ENCODE measurements at places on chromosomes 5 and 9.

- no peak for DNase-seq
Observed at GRCh38 chr5:76455531-76456133, 52.5 kb downstream of the IQGAP2 start.

DNA sequence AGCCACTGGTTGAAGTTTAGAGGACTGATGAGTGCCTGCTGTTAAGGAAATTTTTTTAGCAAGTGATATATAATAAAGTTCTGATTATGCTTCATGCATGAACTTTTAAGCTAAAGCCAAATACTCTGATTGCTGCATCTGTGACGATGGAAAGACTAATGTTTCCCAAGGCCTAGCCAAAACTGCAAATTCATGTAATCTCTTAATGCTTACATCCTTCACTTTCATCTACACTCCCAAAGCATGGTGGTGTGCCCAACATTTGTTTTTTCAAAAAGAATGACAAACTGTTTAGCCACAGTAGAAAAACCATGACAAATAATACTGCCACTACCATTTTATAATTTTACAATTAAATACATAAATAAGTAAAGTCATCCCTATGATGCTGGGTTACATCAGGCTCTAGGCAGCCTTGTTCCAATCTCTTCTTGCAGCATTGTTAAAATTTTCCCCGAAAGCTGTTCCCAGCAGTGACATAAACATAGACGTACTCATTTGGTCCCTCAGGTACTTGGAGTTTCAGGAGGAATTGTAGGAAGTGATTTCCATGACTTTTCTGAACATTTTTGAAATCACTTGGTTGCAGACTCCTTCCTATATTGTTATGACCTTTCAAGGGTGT, 625.3 kb upstream of the DMAC1 start:
- DNase-seq = no peak

GRCh38 chr9:125589287-125589686, 117.7 kb downstream of the MAPKAP1 start:
- DNase-seq = no peak

DNA sequence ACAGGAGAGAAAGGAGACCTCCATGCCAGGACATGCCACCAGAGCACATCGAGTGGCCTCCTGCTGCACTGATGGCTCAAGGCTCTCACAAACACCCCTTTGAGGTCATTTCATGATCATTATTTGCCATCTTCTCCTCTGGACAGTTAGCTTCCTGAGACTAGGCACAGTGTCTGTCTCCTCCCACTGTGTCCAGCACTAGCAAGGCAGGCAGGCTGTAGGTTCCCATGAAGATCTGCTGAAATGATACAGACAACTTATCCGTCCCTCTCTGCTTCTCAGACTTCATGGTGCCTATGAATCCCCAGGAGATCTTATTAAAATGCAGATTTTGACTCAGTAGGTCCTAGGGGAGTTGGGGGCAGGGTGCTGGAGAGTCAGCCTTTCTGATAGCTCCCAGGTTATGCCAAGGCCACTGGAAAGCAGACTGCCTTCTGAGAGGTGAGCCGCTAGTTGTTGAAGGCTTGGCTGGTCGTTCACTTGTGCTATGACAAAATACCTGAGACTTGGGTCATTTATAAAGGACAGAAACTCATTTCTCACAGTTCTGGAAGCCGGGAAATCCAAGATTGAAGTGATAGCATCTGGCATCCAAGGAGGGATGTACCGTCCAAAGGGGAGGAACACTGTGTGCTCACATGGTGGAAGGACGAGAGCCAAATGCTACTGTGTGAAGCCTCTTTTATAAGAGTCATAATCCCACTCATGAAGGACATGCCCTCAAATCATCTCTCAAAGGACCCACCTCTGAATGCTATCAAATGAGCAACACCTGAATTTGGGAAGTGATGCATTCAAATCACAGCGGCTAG, 183.4 kb downstream of the SPOCK1 start:
- no peak for DNase-seq

DNA sequence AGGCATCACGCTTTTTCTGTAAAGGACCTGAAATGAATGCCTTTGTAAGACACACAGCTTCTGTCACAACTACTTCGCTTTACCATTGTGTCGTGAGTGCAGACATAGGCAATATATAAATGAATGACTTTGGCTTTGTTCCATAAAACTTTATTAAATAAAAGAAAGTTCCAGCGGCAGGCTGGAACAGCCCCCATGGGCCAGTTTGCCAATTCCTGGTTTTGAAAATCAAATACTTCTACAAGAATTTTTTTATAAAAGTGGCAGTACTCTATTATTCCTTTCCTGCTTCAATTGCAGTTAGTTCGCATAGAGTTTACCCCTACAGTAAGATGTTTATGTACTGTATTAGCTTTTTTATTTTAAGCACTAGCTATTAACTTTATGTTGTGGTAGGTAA, 53.7 kb downstream of the SRFBP1 start:
- no peak for DNase-seq

DNA sequence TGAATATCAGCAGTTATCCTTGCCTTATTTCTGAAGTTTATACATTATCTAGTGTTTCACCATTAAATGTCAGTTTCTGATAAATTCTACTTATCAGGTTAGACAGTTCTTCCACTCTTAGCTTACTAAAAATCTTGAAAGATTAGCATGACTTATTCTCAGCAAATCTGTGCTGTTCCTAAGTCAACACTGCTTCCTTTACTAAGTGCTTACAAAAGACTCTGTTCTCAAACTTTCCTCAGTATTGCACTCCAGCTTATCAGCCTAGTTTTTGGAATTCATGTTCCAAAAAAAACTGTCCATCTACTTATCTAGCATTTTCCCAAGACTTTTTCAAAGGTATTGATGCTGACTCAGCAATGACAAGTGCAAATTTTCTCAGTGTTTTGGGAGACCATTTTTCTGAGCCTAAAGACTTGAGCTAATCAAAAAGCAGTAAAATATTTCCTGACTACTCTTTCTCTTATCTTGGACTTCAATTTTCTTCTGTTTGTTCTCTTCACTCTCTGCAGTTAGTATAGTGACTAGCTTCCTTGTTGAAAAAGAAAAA, 61.1 kb upstream of the FRRS1L start:
- no peak for DNase-seq

GRCh38 chr9:31608881-31609280, 775.6 kb upstream of the ACO1 start:
- no peak for DNase-seq

DNA sequence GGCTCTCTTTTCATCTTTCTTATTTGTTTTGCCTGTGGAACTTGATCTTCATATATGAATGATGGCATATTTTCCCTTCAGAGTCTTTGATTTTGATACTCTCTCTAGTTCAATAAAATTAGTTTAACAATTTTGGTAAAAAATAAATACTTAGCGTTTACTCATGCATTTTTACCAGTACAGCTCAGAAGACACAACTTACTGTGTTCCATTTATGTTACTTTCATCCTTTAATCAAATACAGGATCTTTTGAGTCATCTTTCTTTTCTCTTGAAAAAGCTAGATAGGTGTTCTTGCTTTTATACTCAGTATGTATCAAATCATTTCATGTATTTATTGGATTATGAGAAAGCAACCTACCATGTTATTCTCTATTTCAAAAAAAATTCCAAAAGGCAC, 47.1 kb upstream of the RICTOR start:
- no peak for DNase-seq

DNA sequence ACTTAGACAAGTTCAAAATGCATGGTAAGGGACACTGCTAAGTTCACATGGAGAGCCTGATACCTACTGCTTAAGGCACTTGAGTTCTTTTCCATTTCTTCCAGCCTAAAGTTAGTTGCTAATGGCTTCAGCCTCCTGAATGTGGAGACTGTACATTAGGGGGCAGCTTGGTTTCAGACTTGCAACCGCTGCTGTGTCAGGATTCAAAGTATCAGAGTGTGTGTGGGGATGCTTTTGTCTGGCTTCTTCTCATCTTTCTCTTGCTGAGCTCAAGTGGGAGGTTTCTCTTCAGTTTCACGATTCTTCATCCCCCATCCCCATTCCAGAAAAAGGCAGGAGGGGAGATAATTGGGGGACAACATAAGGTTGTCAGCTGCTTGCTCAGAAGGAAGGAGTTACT, 49.4 kb downstream of the ATP10B start:
- DNase-seq = no peak

DNA sequence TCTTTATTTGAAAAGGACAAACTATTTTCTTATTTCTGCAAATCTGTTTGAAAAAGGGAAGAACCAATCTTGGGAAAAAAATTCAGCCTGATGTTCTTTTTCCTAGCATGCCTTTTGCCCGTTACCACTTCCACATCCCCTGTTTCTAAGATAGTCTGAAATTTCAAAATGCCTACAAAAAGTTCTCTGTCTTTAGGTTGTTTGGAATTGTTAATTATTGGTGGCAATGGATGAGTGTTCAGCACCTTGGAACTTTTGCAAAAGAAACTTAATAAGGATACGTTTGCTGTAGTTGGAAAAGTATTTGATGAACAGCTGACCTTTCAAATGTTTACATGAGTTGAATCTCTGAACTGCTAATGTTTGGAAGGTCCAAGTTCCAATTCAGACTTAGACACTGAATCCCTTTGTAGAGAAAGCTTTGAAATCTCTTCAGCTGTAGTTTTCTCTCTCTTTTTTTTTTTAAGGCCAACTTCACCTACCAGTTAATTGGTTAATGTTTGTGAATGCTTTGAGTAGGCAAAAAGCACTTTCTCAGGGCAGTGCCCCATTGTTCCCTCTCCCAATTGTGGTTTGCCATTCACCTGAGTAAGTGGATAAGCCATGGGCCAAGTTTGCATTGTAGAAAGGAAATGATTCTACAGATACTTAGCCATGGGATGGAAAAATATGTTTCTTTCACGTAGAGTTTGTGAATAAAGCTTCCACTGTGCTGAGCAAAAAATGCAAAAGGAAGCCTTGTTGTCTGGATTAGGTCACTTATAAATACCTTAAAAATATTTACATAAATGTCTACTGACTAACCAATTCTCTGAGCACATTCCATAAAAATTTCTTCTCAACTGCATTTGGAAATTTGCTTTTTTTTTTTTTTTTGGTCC, 156.4 kb upstream of the ELL2 start:
- DNase-seq = no peak

DNA sequence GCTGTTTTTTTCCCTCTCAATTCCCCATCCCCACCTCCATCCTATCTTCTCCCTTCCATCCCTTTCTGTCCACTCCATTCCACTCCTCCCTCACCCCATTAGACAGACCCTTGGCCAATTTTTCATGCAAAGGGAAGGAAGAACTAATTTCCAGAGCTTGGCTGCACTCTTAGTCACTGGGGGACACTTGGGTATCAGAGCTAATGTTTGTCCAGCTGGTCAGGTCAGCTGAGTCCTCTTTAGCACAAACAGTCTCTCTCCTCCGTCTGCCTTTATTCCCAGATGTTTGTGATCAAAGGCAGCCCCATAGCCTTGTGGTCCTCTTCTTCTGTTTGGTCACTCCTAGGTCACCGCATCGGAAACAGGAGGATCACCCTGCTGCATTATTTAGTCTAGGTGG, 148.5 kb downstream of the NMUR2 start:
- no peak for DNase-seq

DNA sequence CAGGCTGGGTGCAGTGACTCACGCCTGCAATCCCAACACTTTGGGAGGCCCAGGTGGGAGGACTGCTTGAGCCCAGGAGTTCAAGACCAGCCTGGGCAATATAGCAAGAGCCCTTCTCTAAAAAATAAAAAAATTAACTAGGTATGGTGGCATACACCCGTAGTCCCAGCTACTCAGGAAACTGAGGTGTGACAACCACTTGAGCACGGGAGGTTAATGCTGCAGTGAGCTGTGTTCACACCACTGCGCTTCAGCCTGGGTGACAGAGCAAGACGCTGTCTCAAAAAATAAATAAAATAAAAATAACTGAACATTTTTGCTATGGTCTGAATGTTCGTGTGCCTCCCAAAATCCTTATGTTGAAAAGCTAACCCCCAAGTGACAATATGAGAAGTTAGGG, 24.5 kb downstream of the AGTPBP1 start:
- no peak for DNase-seq

DNA sequence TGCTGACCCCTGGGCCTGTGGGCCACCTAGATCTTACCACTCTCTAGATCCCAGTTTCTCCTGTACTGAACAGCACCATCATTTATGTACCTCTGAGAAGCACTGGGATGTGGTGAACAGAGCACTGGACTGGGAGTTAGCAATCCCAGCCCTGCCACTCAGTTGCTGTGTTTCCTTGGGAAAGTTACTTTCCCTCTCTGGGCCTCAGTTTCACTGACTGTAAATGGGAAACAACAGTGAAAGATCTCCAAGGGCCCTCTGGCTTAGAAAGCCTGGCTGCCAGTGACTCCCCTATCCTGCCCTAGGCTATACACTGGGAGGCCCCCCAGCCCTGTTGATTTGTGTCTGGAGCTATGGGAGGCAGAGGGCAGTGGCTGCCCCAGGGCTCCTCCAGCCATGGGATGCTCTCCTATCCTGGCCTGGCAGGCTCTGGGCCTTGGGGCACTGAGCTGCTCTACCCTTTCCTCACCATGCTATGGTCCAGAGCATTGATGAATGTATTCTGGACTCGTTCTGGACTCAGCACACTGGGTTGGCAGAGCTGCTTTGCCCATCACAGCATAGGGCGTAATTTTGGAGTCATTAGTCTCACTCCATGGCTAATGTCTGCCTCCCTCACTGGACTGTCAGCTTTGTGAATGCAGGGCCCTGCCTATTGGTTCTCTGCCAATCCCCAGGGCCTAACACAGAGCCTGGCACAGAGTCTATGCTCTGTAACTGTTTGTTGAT, 99.3 kb downstream of the RGS3 start:
- DNase-seq = no peak

- no peak for DNase-seq
Observed at GRCh38 chr9:109323771-109324170, 2.9 kb upstream of the EPB41L4B start.

DNA sequence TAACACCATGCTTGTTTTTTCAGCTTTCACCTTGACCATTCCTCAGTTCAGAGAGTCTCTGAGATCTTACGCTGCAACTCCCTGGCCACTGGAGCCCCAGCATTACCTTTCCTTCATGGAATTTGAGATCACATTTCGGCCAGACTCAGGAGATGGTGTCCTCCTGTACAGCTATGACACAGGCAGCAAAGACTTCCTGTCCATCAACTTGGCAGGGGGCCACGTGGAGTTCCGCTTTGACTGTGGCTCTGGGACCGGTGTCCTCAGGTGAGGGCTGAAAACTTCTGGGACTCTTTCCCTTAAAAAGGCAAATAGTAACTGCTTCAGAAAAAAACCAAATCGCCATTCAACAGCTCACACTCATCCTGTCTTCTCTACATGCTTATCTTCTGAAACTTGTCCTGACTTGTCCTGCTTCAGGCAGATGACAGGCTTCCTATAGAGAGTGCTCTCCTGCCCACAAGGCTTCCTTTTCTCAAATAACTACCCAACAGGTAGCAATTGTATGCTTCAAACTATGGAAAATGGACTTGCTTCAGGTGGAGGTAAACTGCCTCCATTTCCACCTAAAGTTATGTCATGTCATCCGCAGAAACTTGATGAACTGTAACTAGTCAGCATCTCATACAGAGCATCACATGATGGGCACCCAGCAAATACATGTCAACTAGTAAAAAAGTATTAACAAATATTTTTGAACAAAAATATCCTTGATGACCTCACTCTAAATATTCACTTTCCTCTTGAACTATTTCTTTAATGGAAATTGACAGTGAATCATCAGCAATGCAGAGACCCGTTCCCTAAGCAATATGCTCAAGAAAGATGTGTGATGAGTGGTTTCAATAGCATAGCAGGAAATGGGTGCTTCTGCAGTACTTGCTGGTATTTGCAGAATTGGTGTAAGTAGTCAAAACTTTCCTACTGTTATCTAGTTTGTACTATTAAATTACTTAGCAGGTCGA, 129.2 kb downstream of the LIFR start:
- no peak for DNase-seq

- peak; percentile 67 for DNase-seq
Observed at GRCh38 chr9:34899535-34900158, 58.4 kb upstream of the PHF24 start.

GRCh38 chr5:147483188-147483790, 26.6 kb downstream of the DPYSL3 start:
- DNase-seq = no peak

Data from stimulated activated CD4-positive, alpha-beta T cell treated with anti-CD3 and anti-CD28 coated beads, Interleukin-1b, Interleukin-23, amount 100 ng/mL, for 24 hours (primary cell).